ENCODE measurements at places on chromosomes 13 and 19.

DNA sequence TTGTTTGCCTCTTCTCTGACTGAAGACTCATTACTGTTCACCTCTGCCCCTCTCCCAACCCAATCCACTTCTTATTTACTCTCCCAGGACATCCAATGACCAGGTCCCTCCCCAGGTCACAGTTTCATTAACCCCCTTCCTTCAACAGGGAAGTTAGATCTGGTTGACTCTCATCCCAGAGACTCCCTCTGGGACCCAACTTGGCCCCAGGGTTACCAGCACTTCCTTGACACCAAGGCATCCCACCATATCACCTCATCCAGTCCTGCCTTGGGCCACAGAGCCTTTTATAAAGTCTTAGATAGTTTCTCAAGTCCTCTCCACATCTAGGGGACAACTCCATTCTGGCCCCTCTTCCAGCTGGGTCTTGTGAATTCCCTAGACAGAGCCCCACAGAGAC is 470.6 kb upstream of the TSHZ3 start:
- DNase-seq: no peak

DNA sequence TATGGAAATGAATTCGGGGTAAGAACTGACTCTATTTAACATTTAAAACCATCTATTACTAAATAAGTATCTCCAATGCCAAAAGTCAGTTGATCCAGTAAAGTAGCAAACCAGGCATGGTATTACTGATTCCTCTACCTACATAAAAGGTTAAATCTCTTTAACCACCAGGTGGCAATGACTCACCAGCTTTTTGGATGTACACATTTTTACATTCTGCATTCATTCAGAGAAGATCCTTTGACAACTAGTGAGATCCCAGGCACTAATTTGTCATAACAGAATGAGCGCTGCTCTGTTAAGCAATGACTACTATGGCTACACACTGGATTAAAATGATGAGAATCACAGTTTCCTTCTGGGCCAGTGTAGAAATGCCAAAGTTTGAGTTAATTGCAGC is 329.8 kb upstream of the GPC6 start:
- no peak for DNase-seq

DNA sequence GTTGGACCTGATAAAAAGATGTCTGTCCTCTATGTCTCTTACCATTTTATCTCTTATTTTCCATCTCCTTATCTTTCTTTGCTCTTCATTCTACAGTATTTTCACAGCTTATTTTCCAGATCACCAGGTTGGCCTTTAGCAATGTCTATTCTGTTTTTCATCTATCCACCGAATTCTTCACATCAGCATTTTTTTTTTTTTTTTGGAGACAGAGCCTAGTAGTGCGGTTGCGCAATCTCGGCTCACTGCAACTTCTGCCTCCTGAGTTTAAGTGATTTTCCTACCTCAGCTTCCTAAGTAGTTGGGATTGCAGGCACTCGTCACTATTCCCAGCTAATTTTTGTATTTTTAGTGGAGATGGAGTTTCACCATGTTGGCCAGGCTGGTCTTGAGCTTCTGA is 49.0 kb downstream of the DNAJC15 start:
- DNase-seq: no peak

GRCh38 chr13:44368062-44368591 is 5.5 kb upstream of the SERP2 start:
- DNase-seq: no peak

GRCh38 chr19:47158879-47159503 is 28.4 kb downstream of the SAE1 start:
- no peak for DNase-seq

DNA sequence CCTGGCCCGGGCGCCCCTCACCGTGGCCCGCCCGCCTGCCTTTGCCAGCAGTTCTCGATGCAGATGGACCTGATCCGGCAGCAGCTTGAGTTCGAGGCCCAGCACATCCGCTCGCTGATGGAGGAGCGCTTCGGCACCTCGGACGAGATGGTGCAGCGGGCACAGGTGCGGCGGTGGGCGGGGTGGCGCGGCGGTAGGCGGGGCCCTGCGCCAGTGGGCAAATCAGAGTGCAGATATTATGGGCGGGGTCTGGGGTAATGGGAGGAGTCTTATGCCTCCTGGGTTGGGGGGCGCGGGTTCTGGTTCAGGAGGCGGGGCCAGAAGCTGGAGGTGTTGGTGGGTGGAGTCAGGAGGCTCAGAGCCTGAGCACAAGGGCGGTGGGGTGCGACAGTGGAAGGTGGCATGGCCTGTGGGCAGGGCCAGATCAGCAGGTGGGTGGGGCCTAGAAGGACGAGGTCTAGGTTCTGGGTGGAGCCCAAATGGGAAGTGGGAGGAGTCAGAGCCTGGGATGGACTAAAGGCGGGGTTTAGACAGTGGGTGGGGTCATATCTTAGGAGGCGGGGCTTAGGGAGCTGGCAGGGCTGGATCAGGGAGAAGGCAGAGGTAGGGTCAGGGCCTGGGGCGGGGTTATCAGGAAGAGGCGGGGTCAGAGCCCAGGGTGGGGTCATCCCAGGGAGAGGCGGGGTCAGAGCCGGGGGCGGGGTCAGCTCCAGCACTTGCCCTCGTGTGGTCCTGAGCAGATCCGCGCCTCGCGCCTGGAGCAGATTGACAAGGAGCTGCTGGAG is 5.6 kb downstream of the APC2 start:
- DNase-seq: no peak

DNA sequence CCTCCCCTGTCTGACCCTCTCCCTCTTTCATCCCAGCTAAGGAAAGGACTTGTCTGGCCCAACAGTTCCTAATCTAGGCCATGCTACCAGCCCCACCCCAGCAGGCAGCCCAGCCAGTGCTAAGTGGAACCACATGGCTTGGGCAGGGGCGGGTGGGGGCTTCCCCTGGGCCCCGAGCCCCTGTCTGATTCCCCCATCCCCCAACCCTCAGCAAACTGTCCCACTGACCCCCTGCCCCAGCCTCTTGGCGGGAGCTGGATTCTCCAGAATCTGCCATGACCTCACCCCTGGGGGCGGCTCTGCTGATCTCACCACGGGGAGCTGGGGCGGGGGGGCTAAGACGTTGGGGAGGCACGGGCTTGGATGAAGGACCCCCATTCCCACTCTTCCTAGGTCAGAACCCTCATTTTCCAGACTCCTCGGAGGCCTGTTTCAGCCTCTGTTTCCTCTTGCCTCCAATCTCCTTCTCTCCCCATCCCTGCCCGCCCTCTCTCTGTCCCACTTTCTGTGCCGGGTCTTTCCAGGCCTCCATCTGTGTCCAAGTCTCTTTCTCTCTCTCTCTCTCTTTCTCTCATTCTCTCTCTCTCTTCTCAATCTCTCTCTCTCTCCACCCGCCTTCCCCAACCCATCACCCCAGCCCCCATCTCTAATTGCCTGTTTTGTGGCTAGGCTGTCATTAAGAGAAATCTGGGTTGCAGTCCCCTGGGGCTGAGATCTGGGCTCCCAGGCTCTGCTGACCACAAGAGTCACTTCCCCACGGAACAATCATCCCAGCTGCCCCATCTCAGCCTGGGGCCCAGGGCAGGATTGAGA is 2.7 kb downstream of the COL5A3 start:
- DNase-seq: no peak
